ENCODE measurements at places on chromosomes 16 and 17.

- no peak for DNase-seq
Observed at GRCh38 chr17:10821054-10821453, 16.8 kb downstream of the PIRT start.

DNA sequence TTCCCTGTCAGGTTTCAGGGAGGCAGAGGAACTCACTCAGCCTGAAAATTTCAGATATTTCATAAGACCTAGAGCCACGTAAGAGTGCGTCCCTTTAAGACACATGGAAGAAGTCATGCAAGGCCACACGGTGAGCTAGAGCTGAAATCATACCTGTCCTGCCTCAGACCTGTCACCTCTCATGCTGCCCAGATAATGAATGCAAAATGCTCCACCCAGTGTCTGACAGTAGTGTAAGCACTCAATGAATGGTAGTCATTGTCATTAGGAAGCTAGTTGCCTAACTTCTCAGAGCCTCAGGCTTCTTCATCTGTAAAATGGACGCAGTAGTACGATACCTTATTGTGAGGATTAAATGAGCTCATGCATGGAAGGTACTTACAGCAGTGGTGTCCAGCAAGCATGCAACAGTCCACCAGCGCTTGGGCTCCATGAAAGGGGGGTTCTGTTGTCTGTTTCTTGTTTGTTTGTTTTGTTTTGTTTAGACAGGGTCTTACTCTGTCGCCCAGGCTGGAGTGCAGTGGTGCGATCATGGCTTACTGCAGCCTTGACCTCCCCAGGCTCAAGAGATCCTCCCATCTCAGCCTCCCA is 60.7 kb downstream of the WSB1 start:
- no peak for DNase-seq

- DNase-seq: no peak
Observed at GRCh38 chr16:2428784-2429033, 538 bp upstream of the CCNF start.

DNA sequence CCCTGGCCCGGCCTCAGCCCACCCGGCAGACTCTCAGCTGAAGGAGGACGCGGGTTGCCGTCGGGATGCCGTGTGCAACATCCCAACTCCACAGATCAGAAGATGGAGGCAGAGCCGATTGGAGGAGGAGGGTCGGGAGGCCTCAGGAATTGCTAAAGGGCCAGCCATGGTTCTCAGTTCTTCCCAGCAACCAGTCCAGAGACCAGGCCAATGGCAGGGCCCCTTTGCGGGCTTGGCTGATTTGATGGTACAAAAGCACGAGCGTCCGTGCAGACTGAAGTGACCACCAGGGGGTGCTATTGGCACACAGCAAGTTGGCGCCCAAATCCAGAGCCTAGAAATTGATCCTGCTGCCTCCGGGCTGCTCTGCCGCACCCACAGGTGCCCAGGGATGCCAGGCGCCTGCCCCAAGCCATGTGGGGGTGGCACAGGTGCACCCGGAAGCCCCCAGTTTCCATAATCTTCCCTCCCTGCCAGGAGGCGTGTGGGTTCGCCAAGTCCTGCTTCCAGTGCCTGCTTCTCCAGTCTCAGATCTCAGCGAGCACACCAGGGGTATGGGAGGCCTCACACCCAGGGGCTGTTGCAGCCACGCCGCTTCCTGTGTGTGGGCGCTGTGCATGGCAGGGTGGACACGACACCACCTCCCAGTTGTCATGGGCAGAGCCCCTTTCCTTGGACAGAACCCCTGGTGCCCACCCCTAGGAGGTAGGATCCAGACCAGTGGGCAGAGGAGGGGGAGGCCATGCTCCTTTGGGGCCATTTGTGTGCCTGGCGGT is 7.1 kb upstream of the TEX19 start:
- peak; percentile 72 for DNase-seq

DNA sequence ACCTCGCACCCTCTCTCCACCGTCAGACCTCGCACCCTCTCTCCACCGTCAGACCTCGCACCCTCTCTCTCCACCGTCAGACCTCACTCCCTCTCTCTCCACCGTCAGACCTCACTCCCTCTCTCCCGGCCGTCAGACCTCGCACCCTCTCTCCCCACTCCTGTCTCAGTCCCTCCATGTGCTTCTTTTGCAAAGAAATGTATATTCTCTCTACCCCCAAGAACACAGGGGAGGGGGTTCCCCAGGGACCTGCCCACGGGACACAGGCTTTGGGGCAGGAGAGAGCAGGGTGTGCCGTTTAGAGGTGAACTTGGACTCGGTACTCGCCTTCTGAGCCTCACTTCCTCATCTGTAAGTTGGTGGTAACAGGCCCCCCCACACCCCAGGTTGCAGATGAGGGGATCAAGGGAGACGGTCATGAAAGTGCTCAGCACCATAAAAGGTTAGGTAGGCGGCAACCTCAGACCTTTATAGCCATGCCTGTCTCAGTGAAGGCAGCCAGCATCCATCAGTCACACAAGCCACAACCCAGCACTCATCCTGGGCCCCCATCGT is 63.7 kb downstream of the RPH3AL start:
- DNase-seq: no peak

- no peak for DNase-seq
Observed at GRCh38 chr16:89601906-89602272, 11.6 kb upstream of the DPEP1 start.

DNA sequence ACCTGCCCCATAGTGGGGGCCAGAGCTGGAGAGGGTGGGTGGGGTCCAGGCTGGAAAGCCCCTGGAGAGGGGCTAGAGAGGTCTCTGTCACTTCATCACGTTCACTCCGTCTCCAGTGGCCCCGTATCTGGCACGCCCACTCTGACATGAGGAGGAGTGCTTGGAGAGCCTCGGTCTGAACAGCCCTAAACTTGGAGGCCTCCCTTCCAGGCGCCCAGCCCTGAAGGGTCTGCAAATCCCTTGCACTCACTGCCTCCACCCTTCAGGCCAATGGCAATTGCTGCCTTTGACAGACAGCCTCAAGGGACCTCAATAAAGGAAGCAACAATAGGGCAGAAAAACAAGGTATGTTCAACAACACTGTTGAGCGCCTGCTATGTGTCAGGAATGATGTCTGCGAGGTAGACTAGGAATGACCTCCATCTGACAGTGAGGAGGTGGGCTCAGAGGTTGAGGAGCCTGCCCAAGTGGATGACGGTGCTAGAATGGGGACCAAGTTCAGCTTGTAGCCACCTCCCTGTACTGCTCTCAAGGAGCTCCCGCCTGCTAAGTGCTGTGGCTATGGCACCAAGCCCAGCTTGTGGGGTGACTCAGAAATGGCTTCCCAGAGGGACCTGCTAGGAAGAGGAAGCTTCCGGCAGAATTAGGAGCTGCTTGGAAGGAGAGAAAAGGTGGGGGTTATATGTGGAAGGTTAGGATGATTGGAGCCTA is 2.9 kb upstream of the EPX start:
- DNase-seq: no peak

GRCh38 chr16:10579965-10580882 is at the start of gene EMP2:
EMP2 (minus strand) TSS chr16:10580598; CDS start chr16:10547617, 32,981 bp downstream.
- DNase-seq: no peak

DNA sequence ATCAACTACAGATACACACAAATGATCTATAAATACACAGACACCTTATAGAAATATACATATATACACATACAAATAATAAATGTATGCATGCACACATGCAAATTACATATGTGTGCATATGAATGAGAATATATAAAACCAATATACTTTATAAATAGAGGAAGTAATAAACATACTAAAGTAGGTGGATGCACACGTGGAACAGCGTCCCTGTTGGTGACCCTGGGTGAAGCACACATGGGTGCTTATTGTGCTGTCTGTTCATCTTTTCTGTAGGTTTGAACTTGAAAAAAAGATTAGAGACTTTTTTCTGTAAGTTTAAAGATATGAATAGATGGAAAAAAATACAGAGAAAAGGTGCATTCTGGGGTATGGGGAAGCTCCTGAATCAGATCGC is 111.3 kb downstream of the SDR42E1 start:
- DNase-seq: no peak

- peak; percentile 49 for DNase-seq
Observed at GRCh38 chr17:29145289-29146073, 34.7 kb downstream of the MYO18A start.

GRCh38 chr17:76475302-76475701 is 7.9 kb downstream of the AANAT start:
- DNase-seq: no peak

- no peak for DNase-seq
Observed at GRCh38 chr16:54937671-54938211, 7.1 kb downstream of the IRX5 start.

GRCh38 chr17:47229535-47230443 is 20.6 kb downstream of the MYL4 start:
- peak; percentile 44 for DNase-seq

GRCh38 chr16:1182316-1182671 is 29.4 kb downstream of the CACNA1H start:
- no peak for DNase-seq

GRCh38 chr16:854808-855410 is 54.4 kb upstream of the GNG13 start:
- no peak for DNase-seq

DNA sequence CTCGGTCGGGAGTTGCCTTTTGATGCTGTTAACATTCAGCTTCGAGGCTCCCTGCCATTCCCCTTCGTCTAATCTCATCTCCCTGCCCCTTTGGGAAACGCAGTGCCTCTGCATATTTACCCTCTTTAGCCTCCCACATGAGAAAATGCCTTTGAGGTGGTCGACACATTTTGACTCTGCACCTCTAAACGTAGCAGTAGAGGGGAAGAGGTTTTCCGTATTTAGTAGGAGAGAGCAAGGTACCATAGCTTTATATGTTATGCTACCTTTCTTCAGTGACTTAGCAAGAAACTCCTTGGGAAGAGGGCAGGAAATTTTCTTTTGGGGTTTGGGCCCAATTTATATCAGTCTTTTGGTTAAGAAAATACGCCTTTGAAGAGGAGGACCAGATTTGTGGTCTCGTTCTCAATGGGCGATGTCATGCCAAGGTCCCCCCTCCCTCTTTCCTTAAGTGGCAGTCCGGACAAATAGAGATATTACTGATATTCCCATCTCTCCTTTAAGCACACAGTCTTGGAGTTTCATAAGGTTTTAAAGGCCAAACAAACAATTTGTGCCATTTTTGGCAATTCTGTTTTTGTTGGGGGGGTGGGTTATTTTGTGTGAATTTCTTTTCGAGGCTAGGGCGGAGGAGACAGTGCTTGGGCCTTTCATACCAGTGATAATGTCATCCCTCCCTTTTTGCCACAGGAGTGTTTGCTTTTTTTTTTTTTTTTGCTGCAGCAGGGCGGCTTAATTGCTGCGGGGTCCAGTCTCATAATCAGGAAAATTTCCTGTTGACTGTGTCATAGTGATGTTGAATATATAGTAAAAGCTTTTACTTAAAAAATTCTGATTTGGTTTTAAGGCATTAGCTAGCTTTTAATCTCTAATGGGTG is 1.5 kb downstream of the PAFAH1B1 start:
- no peak for DNase-seq

GRCh38 chr17:17361867-17362539 is 58.8 kb downstream of the NT5M start:
- DNase-seq: no peak

- no peak for DNase-seq
Observed at GRCh38 chr16:12876778-12877177, 24.6 kb upstream of the SHISA9 start.

GRCh38 chr17:81121841-81122733 is 43.2 kb upstream of the PVALEF start:
- DNase-seq: no peak

GRCh38 chr16:51097729-51098128 is 53.3 kb downstream of the SALL1 start:
- DNase-seq: no peak

GRCh38 chr17:51802544-51802943 is 356.0 kb downstream of the CA10 start:
- DNase-seq: no peak

- DNase-seq: no peak
Observed at GRCh38 chr17:2435862-2436261, 35.0 kb upstream of the MNT start.

DNA sequence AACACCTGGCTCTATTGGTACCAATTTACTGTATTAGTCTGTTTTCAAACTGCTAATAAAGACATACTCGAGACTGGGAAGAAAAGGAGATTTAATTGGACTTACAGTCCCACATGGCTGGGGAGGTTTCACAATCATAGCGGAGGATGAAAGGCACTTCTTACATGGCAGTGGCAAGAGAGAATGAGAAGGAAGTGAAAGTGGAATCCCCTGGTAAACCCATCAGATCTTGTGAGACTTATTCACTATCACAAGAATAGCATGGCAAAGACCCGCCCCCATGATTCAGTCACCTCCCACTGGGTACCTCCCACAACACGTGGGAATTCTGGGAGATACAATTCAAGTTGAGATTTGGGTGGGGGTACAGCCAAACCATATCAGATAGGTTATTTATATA is 22.6 kb upstream of the GOSR1 start:
- no peak for DNase-seq

DNA sequence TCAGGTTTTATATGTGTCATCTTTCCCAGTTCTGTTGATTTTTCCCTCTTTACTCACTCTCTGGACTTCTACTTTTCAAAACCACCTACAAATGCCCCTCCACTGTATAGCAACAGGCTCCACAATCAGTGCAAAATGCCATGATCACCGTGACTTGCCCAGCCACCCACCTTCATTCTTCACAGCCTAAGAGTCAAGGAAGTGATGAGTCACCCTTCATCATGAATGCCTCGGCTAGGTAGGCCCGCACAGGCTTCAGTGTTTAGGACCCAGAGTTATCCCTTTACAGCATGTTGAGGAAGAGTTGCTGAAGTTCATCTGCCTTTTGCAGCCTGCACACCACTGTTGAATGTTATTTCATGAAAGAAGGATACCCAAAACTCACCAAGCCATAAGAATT is 158.6 kb downstream of the PMP22 start:
- DNase-seq: no peak

DNA sequence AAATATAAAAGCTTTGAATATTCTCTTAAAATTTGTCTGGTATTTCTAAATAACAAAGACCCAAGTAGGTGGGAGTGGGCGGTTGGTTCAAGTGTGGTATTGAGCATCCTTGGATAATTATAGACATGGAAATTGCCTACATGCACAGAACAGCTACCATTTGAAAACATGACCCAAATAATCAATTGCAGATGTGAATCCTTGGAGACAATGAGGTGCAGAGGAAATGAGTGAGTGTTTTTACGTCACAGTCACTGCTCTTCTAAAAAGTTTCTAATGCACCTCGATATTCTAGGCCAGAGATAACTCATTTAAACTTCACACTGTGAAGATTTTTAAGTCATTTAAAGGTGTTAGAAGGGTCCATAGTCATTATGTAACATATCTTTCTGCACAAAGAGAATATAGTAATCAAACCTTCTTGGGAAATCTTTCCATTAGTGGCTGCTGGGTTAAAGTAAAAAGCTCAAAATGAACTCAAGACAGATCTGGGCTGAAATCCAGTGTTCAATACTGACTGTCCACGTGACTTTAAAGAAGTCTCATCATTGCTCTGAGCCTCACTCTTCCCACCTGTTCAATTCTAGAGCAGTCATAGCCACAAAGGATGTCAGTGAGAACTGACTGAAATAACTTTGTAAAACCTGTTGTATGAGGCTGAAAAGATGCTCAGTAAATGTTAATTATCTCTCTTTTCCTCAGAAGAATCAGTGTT is 144.5 kb downstream of the CDH11 start:
- DNase-seq: no peak
